Sigmoid colon (tissue), 7 donors: ENCODE measurements at places on chromosomes 3 and 15. TPM values are rescaled to one million over a fixed set of nuclear protein-coding genes. Genes with fewer than 3 reads are reported as not detected.

The REC114 gene
- total RNA-seq: not detected

The TRH gene
- not detected for total RNA-seq

The HAPLN3 gene
- 14.5 TPM for total RNA-seq

The CD276 gene
- 59.8 TPM for total RNA-seq

The KNG1 gene
- not detected for total RNA-seq

The CLRN1 gene
- total RNA-seq: not detected

The HIGD2B gene
- not detected for total RNA-seq

The TUSC2 gene
- 35.5 TPM for total RNA-seq

The MEIS2 gene
- 76.0 TPM for total RNA-seq

The AHSG gene
- not detected for total RNA-seq

- no peak for DNase-seq
Measured at GRCh38 chr3:56724676-56725075, 41.6 kb upstream of the TASOR start.

DNA sequence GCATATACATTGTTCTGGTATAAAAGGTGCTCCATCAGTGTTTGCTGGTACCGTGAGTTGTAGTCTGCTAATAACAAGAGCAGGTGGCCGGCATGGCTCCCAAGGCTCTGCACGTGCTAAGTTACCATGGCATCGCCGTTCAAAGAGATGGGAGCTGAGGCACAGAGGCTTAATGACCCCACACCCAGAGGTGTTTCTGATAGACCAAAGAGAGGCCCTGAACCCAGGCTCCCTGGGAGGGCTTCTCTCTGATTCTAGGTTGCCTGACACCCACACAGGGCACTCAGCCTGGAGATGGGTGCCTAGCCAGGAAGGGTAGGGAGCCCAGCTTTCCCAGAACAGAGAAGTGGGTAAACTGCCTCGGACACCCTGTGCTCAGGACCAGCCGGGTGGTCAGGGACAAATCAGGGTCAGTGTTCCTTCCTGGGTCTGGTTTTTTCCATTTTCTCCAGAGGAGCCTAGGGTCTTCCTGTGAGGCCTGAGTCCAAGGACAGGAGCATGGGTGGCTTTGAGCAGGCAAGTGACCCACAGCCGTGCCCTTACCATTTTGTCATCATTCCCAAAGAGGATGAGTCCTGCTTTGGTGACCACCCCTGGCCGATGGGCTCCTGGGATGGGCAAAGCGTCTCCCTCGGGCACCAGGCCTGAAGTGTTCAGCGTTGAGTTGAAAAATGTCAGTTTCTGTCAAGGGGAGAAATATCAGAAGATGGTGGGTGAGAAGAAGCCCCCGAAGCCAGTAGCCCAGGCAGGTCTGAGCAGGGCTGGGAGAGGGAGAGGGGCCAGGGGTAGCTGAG, 27.3 kb downstream of the ALDH1L1 start:
- DNase-seq: peak; percentile 40

DNA sequence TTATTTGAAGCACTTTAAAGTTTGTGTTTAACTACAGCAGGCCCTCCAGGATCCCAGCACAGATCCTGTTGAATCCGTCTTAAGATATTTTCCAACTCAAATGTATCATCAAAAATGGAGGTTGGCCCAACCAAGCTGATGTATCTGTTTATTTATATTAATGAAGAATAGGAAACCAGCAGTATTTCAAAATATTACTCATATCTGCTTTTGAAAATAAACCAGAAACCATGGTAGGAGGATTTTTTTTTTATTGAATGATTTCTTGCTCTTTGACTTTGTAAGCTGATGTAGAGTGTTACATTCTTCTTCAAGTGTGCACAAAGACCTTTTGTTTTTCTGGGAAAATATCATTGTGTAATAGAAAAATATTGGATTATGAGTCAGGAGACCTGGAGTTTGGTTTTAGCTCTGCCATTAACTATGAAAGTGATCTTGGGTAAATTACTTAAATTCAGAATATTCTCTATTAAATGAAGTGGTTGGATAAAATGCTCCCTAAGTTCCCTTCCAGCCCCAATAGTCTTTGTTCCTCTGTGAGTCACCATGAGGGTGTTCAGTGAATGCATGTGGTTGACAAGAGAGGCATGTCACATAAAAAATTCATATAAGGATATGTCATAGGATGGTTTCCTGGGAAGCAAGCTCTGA, 221.3 kb upstream of the GAP43 start:
- no peak for DNase-seq

DNA sequence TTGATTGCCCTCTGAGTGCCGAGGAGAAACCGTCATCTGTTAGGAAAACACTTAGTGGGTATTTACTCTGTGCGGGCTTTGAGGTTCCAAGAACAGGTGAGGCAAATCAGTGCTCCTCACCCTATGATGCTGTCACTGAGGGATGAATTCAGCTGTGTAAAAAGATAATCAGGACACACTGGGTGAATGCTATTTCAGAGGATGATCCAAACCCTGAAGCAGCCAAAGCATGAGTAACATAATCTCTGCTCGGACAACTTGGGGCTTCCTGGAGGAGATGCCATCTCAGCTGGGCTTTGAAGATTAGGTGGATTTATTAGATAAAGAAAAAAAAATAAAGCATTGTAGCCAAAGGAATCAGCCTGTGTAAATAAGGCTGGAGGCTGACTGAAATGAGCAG, 10.5 kb upstream of the GADL1 start:
- DNase-seq: no peak

- DNase-seq: no peak
Measured at GRCh38 chr3:118529554-118529953, 505.1 kb downstream of the IGSF11 start.

- peak; percentile 83 for DNase-seq
Measured at GRCh38 chr3:136250903-136251460, 842 bp downstream of the PCCB start.

- DNase-seq: no peak
Measured at GRCh38 chr15:60006203-60006862, 2.2 kb downstream of the FOXB1 start.

- DNase-seq: peak; percentile 67
Measured at GRCh38 chr3:68972358-68972979, 40.1 kb upstream of the TAFA4 start.

GRCh38 chr15:57943171-57943570, 122.3 kb downstream of the ALDH1A2 start:
- DNase-seq: no peak

GRCh38 chr15:67110361-67110781, 45.0 kb downstream of the SMAD3 start:
- no peak for DNase-seq

DNA sequence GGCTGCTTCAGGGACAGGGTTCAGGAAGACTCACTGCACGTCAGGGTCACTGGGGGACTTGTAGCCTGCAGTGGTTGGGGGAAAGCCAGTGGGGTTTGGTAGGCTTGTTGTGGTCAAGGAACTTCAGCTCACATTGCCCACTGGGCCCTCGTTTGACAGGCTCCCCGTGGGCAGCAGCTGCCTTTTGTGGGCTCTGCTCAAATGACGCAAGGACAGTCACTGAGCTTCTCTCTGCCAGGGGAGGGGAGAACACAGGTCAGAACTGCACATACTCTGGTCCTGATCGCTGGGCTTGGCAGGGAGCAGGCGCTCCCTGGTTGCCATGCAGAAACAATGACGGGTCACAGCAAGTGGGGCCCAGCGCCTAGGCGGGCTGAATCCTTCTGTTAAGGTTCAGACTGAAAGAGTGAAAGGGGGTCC, 45.5 kb downstream of the FAM174B start:
- DNase-seq: peak; percentile 52

GRCh38 chr3:33962396-33962795, 164.0 kb downstream of the PDCD6IP start:
- DNase-seq: no peak
